ENCODE measurements at places on chromosomes 1 and 21.

- no peak for DNase-seq
These were observed 213.3 kb upstream of the GALNT2 start for GRCh38 chr1:229853751-229854150.

GRCh38 chr1:54502342-54502741 lies 45.7 kb upstream of the ACOT11 start:
- no peak for DNase-seq

DNA sequence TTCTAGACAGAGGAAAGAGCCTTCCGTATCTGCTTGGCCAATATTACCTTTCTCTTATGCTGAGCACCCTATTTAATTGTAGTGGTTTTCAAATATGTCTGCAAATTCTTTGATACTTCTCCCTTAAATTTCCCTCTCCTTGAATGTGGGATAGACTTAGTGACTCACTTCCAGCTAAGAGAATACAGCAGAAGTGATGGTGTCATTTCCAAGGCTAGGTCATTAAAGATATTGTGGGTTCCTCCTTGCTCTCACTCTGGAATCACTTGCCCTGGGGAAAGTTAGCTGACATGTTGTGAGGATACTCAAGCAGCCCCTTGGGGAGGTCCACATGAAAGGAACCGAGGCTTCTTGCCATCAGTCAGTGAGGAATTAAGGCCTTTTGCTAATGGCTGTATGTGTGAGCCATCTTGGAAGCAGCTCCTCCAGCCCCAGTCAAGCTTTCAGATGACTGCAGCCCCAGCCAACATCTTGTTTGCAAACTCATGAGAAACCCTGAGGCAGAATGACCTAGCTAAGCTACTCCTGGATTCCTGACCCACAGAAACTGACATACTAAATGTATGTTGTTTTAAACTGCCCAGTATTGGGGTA lies 8.1 kb upstream of the CITED4 start:
- DNase-seq = no peak

DNA sequence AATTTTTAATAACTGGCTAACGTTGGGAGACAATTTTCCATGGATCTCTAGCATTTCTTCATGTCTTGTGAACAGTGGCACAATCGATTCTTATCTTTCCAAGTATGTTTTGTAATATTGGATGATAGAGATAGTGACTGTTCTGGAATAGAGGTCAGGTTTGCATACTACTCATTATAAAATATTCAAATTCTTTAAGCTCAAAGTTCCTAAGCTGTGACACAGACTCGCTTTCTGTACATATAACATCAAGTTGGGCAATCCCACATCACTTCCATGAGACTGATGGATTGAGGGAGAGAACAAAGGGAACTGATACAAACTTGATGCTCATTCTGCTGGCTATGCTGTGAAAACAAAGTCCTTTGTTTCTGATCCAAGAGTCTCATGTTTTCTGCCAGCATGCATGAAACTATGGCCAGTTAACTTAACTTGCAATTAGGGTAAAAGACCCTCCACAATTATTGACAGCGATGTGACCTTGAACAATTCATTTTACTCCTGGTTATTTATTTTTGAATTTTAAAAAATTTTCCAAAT lies 392.4 kb downstream of the TTLL7 start:
- no peak for DNase-seq

GRCh38 chr1:160674415-160674814 lies 27.6 kb upstream of the SLAMF1 start:
- no peak for DNase-seq

DNA sequence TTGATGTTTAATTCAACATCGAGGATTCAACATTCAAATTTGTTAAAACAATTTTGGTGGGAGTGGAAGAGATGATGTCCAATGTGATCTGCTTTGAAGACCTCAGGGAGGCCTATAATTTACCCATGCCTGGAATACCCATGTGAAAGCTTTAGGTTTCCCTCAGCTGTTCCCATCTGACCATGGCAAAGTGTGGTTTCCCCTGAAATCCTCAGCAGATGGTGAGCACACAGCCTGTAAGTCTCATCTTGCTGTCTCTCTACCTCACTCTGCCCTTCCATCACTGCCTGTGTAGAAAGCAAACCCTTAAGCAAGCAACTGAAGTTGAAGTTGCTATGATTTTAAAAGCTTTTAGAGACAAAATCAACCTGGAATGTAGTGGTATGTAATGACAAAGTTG lies 80.1 kb upstream of the ATF3 start:
- no peak for DNase-seq

DNA sequence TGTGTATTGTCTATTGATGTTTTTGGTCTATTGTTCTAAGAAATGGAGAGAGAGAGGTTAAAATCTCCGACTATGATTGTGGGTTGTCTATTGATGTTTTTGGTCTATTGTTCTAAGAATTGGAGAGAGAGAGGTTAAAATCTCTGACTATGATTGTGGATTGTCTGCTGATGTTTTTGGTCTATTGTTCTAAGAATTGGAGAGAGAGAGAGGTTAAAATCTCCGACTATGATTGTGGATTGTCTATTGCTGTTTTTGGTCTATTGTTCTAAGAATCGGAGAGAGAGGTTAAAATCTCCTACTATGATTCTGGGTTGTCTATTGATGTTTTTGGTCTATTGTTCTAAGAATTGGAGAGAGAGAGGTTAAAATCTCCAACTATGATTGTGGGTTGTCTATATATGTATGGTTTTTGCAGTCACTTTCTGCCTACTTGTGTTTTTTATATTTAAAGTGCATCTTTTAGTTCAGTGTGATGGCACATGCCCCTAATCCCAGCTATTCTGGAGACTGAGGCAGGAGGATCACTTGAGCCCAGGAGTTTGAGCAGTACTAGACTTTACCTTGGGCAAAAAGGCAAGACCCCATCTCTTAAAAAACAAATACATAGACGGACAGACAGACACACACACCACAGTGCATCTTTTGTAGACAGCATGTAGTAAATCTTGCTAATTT lies 16.2 kb downstream of the C1orf159 start:
- no peak for DNase-seq

Data from AG10803 (cell line).